Foreskin keratinocyte (primary cell): ENCODE measurements at places on chromosomes 12 and 14.

DNA sequence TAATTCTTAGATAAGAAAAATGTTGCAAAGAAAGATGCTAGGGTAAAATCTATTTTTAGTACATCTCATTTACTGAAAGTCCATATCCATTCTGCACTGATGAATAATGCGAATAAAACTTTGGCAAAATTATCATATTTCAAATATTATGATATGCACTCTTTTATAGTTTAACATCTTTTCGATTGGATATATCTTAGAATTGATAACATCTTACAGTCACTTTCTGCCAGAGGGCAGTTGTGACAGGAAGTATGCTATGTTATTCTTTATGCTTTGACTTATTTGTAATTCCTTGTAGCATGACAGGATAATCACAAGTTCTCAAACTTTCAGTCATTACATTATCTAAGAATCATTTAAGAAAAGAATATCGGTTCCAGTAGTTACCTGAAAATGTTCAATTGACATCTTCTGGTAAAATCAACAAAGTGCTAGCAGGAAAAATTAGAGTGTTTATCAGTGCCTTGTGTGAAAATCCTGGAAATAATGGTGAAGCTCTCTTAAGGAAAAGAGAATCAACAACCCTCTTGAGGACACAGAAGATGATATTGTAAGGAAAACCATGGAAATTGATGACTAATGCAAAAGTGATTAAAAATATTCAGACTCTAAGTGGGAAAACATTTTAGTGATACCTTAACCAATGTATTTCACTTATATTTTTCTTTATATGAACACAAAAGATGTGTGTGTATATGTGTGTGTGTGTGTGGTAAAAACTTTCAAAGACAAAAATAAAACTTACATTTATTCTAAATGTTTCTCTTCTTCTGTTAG lies 95.5 kb downstream of the SLC6A15 start:
- DNase-seq: peak; percentile 4

GRCh38 chr14:56487761-56488160 lies 91.8 kb upstream of the TMEM260 start:
- DNase-seq: peak; percentile 88

DNA sequence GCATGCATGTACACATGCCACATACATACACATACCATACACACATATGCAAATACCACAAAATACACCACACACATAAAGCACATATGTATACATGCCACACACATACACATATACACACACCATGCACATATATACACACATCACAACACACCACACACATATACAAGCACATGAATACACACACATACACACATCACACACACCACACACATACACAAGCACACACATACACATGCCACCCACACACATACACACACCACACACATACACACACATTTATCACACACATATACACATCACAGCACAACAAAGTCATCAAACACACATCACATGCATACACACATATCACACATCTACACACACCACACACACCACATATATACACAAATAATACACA lies 1108.5 kb downstream of the GALC start:
- no peak for DNase-seq

- DNase-seq: no peak
Observed at GRCh38 chr14:42174357-42174756, 567.7 kb downstream of the LRFN5 start.

- DNase-seq: no peak
Observed at GRCh38 chr12:124639122-124639806, 71.9 kb upstream of the NCOR2 start.

DNA sequence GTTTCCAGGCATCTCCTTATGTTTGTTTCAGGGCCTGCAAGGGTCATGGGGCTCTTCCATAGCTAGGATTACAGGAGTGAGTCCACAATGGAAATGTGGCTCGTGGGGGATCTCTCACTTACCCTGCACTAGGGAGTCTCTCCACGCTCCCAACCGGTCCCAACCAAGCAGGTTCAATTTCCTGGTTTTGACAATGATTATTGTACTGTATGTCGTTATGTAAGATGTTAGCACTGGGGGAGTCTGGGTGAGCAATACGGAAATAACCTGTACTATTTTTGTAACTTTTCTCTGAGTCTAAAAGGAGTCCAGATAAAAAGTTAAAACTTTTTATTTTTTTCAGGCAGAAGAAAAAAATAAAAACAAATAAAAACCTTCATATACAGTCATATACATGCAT lies 325.7 kb upstream of the RGS6 start:
- DNase-seq: no peak
